ENCODE measurements at places on chromosomes 7 and 10. TPM values are rescaled to one million over a fixed set of nuclear protein-coding genes. Genes with fewer than 3 reads are reported as not detected.
A peak's percentile ranks its signal among the peaks of the same experiment; 100 is the strongest.

DNA sequence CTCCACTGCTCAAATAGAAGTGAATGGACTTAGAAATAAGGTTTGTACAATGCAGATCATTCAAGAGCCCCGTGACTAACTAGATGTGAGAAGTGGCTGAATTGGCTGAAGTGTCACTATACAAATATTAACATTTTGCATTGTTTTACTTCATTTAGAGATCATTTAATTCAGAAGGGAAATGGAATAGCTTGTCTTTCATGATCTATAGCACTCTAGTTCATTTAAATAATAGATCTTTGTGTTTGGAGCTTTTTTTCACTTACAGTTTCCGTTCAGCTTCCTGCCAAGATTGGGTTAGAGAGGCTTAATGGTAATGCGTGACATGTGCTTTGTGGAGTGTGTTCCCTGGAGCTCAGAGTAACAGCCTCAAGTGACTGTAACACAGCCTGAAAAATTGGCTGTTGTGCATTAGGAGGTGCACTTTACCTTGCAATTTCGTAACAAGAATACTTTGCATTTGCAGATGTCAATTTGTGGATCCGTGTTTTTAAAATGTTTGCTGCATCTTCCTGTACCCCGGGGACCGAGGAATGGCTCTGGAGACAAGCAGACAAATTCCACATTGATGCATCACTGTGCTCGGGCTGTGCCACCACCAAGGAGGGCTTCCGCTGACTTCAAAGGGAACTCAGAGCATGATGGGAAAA is 170.3 kb downstream of the NRP1 start:
- no peak for DNase-seq
- no peaks in the 10 kb centered on the region for H3K36me3 ChIP-seq
- no peaks in the 10 kb centered on the region for H3K4me1 ChIP-seq
- no peak overlapping the region for H3K27ac ChIP-seq
- no peak overlapping the region for H3K4me3 ChIP-seq

DNA sequence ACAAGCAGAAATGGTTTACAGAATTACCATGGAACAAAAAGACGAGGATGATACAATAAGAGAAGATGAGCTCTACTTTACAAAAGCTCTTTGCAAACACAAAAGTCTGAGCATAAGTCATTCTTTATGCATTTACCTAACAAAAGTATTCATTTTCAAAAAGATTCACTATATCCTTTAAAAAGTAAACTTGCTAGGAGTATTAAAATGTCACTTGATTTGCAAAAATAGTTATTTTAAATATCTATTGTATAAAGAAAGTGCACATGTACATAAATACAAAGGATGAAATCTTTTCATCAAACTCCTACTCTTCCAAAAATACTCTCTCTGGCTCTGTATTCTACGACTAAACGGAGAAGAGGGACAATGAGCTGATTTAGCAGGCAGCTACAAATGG is 146.4 kb upstream of the STEAP1 start:
- H3K27me3 ChIP-seq, result no peaks in the 10 kb centered on the region
- H3K27ac ChIP-seq, result no peak overlapping the region
- no peaks in the 10 kb centered on the region for H3K4me1 ChIP-seq
- no peak overlapping the region for H3K4me3 ChIP-seq

GRCh38 chr7:36726806-36727503 is 2.7 kb upstream of the AOAH start:
- no peaks in the 10 kb centered on the region for H3K36me3 ChIP-seq
- no peaks in the 10 kb centered on the region for H3K4me1 ChIP-seq
- no peak for DNase-seq
- no peaks in the 10 kb centered on the region for H3K27me3 ChIP-seq
- no peak overlapping the region for H3K4me3 ChIP-seq

GRCh38 chr7:36459236-36459960 is 69.7 kb downstream of the ANLN start:
- no peak overlapping the region for H3K4me3 ChIP-seq
- H3K27ac ChIP-seq, result no peak overlapping the region
- no peak for DNase-seq
- H3K36me3 ChIP-seq, result no peaks in the 10 kb centered on the region
- no peaks in the 10 kb centered on the region for H3K4me1 ChIP-seq
- H3K27me3 ChIP-seq, result no peaks in the 10 kb centered on the region

DNA sequence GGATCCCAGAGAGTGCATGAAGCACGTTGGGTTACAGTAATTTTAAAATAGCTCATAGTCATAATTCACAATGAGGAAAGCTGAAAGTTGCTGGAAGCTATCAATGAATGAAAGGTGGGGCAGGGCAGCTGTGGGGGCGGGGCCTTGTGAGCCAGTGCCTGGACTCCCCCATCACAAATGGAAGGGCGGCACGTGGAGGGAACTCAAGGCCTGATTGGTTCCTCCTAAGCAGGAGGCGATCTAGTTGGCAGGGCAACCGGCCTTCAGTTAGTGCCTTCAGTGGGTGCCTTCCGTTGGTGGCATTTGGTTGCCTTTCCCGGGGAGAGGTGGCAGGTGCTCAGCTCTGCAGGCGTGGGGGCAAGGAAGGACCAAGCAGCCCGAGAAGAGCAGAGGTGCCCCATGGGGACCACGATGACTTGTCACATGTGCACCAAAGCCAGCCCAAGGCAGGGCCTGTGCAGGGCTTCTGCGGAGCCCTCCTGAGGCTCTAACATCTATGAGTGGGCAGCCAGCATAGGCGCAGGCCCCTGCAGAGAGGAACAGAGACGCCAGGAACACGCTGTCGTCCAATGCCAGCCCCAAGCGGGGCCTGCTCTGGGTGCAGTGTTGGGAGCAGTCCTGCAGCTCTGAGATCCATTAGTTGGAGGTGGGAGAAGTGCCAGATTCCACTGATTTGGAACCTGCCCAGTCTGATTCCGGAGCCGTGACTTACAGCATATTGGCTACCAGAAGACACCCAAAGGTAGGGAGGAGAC is 59.8 kb upstream of the PDSS1 start:
- DNase-seq, result no peak
- H3K27ac ChIP-seq, result no peak overlapping the region
- H3K36me3 ChIP-seq, result no peaks in the 10 kb centered on the region
- no peaks in the 10 kb centered on the region for H3K4me1 ChIP-seq

The ZWINT gene
- polyA plus RNA-seq, result 26.5 TPM

DNA sequence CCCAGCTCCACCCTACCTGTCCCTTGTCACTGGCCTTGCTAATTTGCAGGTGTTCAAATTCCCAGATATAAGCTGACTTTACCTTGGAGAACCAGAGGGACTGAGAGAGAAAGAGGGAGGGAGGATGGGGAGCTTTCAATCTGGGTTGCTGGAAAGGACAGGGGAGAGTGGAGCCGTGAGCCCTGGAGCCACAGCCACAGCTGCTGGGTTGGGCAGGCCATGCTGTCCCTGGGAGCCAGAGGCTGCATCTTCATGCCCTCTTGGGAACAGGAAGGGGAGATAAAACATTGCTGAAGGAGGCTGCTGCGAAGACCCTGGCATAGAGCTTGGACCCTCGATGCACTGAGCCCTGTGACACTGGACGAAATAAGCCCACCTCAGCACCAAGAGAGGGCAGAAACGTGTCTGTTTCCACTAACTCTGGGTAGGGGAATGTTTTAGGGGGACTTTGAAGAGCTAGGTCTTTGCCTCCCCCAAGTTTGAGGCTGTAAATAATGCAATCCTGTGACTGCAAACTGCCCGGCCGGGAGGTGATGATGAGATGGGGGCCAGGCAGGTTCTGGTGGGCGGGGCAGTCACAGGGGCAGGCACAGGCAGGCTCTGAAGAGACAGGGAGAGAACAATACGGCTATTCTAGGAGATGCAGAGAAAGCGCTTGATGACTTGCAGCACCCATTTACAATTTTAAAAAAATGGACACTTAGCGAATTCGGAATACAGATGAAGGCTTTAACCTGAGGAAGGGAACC is 5.8 kb upstream of the JAKMIP3 start:
- no peak overlapping the region for H3K27ac ChIP-seq
- DNase-seq, result no peak
- no peaks in the 10 kb centered on the region for H3K36me3 ChIP-seq
- H3K4me3 ChIP-seq, result no peak overlapping the region
- no peaks in the 10 kb centered on the region for H3K4me1 ChIP-seq

GRCh38 chr10:22183771-22184461 is 33.9 kb downstream of the EBLN1 start:
- H3K4me1 ChIP-seq, result peaks cover 4% of the 10 kb centered on the region
- peaks cover 5% of the 10 kb centered on the region for H3K27me3 ChIP-seq
- DNase-seq, result peak; percentile 10
- no peaks in the 10 kb centered on the region for H3K36me3 ChIP-seq

- no peaks in the 10 kb centered on the region for H3K36me3 ChIP-seq
- H3K27ac ChIP-seq, result no peak overlapping the region
- H3K27me3 ChIP-seq, result no peaks in the 10 kb centered on the region
- H3K4me1 ChIP-seq, result no peaks in the 10 kb centered on the region
Observed at GRCh38 chr10:91682912-91683311, 50.0 kb upstream of the PPP1R3C start.

GRCh38 chr7:96346293-96346953 is 24.5 kb upstream of the SLC25A13 start:
- H3K4me3 ChIP-seq, result no peak overlapping the region
- H3K4me1 ChIP-seq, result no peaks in the 10 kb centered on the region
- no peak for DNase-seq
- no peaks in the 10 kb centered on the region for H3K27me3 ChIP-seq
- no peaks in the 10 kb centered on the region for H3K36me3 ChIP-seq

GRCh38 chr7:128266883-128267594 is 26.0 kb downstream of the LEP start:
- no peaks in the 10 kb centered on the region for H3K36me3 ChIP-seq
- peak overlapping the region; percentile 68 for H3K27ac ChIP-seq
- H3K4me1 ChIP-seq, result peaks cover 22% of the 10 kb centered on the region
- no peaks in the 10 kb centered on the region for H3K27me3 ChIP-seq
- no peak overlapping the region for H3K4me3 ChIP-seq
- peak; percentile 62 for DNase-seq

GRCh38 chr10:76089556-76090180 is 658.2 kb downstream of the LRMDA start:
- no peak overlapping the region for H3K27ac ChIP-seq
- peaks cover 14% of the 10 kb centered on the region for H3K4me1 ChIP-seq
- H3K36me3 ChIP-seq, result no peaks in the 10 kb centered on the region
- H3K4me3 ChIP-seq, result no peak overlapping the region
- DNase-seq, result no peak
- no peaks in the 10 kb centered on the region for H3K27me3 ChIP-seq

DNA sequence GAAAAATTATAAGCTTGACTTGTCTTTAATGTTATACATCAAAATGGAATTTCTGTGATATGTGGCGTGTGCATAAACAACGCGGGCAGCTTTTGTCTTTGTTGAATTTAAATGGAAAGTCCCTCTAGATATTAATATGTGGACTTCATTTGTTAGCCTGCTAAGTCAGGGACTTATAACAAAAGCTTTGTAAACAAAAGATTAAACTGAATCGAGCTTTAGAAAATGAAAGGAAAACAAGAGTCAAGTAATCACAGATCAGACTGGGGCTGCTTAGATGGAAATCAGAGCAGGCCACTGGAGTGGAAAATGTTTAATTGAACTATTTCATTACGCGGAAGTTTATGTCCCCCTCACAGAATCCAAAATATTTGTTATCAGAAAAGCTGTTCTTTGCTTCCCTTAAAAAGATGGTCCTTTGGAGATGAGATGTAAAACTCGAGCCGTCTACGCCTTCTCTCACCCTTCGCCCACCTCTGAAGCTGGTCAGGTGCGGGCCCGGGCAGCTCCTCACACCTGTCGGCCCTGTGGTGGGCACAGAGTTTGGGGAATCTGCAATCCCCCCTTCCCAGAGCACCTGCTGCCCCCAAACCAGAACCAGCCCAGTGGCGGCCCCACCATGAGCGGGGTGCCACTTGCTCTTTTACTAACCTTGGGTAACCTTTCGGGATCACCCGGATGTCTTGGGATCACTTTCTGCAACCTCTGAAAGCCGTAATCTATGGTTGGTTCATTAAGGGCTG is 116.2 kb downstream of the EBF3 start:
- H3K4me3 ChIP-seq, result no peak overlapping the region
- DNase-seq, result no peak
- peaks cover 5% of the 10 kb centered on the region for H3K27me3 ChIP-seq
- H3K27ac ChIP-seq, result no peak overlapping the region

- H3K4me1 ChIP-seq, result peaks cover 7% of the 10 kb centered on the region
- peak; percentile 83 for DNase-seq
- peak overlapping the region; percentile 86 for H3K27ac ChIP-seq
- no peak overlapping the region for H3K4me3 ChIP-seq
Observed at GRCh38 chr7:35003679-35004303, 33.5 kb downstream of the DPY19L1 start.

GRCh38 chr10:21810582-21811244 is 192.8 kb downstream of the DNAJC1 start:
- no peak for DNase-seq
- no peaks in the 10 kb centered on the region for H3K36me3 ChIP-seq
- H3K4me1 ChIP-seq, result no peaks in the 10 kb centered on the region
- H3K4me3 ChIP-seq, result no peak overlapping the region
- H3K27ac ChIP-seq, result no peak overlapping the region

DNA sequence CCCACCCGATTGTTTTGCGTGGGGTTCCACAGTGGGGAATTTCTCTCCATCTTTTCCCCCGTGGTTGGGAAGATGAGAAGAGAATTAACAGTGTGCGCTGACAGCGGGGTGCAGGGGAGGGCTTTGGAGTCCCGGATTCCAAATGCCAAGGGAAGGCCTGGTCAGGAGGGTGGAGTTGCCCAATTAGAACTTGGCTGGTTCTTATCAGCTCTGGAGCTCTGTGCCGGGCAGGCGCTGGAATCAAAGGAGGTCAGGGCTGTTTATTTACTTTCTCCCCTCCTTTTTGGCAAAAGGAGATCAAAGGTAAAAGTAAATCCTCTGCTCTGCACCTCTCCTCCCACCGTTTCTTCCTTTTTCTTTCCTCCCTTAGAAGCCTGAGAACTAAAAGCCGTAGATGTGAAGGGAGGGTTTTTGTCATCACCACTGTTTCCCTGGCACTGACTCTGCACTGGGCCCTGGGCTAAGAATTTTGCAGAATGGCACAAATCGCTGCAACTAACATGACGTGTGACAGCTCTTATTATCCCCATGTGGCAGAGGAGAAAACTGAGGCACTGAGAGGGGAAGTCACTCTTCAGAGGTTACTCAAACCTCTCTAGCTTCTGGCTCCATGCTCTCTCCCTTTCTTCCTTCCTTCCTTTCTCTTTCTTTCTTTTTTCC is 95.2 kb upstream of the ZNF716 start:
- no peak for DNase-seq
- H3K4me1 ChIP-seq, result no peaks in the 10 kb centered on the region
- H3K27ac ChIP-seq, result no peak overlapping the region
- H3K27me3 ChIP-seq, result no peaks in the 10 kb centered on the region

GRCh38 chr10:114387784-114388183 is 16.5 kb downstream of the AFAP1L2 start:
- no peaks in the 10 kb centered on the region for H3K36me3 ChIP-seq
- no peak for DNase-seq
- H3K27me3 ChIP-seq, result no peaks in the 10 kb centered on the region
- H3K4me1 ChIP-seq, result no peaks in the 10 kb centered on the region
- H3K27ac ChIP-seq, result no peak overlapping the region

GRCh38 chr10:89419548-89419947 is 5.2 kb downstream of the IFIT5 start:
- H3K4me1 ChIP-seq, result peaks cover under 1% of the 10 kb centered on the region
- no peaks in the 10 kb centered on the region for H3K27me3 ChIP-seq

DNA sequence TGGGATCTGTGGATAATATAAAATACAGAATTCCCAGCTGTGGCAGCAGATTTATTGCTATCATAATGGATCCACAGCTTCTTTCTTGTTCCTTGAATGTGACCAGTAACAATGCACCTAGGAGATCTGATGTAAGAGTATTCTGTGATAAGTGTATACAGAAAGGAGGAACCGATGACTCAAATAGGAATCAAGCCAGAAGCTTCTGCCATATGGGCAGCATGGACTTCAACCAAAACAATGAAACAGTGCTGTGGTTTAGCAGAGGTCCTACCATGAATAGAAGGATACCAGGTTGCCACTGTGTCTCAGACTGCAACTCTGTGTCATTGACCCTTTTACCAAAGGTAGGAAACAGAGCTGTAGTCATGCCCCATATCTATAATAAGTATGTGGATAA is 81.8 kb downstream of the PTPRZ1 start:
- H3K27ac ChIP-seq, result no peak overlapping the region
- no peak for DNase-seq
- no peaks in the 10 kb centered on the region for H3K4me1 ChIP-seq
- no peak overlapping the region for H3K4me3 ChIP-seq
- no peaks in the 10 kb centered on the region for H3K36me3 ChIP-seq
